Activated T-helper 1 cell treated with anti-CD3 and anti-CD28 coated beads, Interleukin-12 subunit alpha, Interleukin-12 subunit beta, Interleukin-2, Interleukin-4 antibody, amounts not matched to agents 30 ng/mL and 10 ng/mL and 1 ng/mL, durations not matched to agents 14 hours and 24 hours and 36 hours (primary cell): ENCODE measurements at places on chromosomes 13 and 19. TPM values are rescaled to one million over a fixed set of nuclear protein-coding genes. Genes with fewer than 3 reads are reported as not detected.

The TBXA2R gene
- total RNA-seq: 0.47 and 1.0 TPM in 2 replicates

The DLL3 gene
- 1.6 and 2.1 TPM in 2 replicates for total RNA-seq

DNA sequence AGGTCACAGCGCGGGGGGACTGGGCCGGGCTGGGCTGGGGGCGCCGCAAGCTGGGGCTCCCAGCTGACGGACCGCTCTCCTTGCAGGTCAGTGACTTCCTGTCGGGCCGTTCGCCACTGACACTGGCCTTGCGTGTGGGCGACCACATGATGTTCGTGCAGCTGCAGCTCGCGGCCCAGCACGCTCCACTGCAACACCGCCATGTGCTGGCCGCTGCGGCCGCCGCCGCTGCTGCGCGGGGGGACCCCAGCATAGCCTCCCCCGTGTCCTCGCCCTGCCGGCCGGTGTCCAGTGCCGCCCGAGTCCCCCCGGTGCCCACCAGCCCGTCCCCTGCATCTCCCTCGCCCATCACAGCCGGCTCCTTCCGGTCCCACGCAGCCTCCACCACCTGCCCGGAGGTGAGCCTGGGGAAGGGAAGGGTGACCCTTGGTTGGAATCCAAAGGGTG, 5.7 kb downstream of the MIDN start:
- DNase-seq: no peak

DNA sequence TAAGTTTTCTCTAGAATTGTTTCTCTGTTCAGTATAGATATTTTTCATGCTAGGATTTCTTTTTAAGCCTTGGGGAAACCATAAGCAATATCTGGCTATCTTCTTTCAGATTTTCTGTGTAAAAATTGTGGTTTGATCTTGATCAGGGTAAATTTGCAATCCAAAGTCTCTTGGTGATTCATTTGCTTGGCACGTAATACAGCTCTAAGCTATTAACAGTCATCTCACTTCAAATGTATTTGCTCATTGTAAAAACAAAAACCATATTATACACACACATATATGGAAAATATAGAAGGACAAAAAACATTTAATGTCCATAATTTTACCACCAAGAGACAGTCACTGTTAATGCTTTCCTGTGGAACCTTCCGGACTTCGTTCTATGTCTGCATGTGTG, 191.0 kb downstream of the SHISA2 start:
- DNase-seq: no peak

DNA sequence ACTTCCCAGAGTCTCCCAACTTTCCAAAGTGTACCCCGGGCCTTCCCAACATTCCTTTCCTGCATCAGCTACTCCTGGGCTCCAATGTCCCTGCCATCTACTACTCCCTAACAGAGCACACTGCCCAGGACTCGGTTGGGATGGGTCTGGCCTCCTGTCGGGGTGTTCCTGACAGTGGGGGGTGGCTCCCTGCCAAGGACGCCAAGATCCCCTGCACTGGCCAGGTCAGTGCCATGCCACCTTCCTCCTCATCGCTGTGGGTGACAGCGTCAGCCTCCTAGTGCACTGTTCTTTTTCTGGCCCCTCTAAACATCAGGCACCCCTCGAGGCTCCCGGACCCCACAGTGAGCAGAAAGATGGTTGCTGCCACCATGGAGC, 13.8 kb downstream of the EPS15L1 start:
- no peak for DNase-seq

GRCh38 chr13:38618881-38619280, 68.0 kb upstream of the FREM2 start:
- DNase-seq: no peak

- no peak for DNase-seq
Measured at GRCh38 chr13:75136151-75136550, 345.8 kb downstream of the TBC1D4 start.

The TRPM4 gene
- 1.4 and 2.0 TPM in 2 replicates for total RNA-seq

DNA sequence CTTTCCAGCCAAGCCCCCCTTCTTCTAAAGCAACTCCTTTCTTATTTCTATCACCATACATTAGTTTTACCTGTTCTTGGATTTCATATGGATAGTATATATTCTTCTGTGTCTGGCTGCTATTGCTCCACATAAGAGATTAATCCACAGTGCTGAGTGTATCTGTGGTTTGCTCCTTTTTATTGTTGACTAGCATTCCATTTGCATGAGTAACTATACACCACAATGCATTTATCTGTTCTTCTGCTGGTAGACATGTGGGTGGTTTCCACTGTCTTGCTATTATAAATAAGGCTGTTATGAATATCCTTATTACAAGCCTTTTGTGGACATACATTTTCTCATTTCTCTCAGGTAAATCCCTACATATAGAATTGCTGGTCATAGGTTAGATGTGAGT, 138.2 kb downstream of the SLC7A1 start:
- no peak for DNase-seq

GRCh38 chr13:95258619-95259194, 42.5 kb downstream of the ABCC4 start:
- DNase-seq: no peak

GRCh38 chr13:113345486-113345885, 18.4 kb downstream of the GRTP1 start:
- DNase-seq: no peak

The MED26 gene
- 14.0 and 14.9 TPM in 2 replicates for total RNA-seq

DNA sequence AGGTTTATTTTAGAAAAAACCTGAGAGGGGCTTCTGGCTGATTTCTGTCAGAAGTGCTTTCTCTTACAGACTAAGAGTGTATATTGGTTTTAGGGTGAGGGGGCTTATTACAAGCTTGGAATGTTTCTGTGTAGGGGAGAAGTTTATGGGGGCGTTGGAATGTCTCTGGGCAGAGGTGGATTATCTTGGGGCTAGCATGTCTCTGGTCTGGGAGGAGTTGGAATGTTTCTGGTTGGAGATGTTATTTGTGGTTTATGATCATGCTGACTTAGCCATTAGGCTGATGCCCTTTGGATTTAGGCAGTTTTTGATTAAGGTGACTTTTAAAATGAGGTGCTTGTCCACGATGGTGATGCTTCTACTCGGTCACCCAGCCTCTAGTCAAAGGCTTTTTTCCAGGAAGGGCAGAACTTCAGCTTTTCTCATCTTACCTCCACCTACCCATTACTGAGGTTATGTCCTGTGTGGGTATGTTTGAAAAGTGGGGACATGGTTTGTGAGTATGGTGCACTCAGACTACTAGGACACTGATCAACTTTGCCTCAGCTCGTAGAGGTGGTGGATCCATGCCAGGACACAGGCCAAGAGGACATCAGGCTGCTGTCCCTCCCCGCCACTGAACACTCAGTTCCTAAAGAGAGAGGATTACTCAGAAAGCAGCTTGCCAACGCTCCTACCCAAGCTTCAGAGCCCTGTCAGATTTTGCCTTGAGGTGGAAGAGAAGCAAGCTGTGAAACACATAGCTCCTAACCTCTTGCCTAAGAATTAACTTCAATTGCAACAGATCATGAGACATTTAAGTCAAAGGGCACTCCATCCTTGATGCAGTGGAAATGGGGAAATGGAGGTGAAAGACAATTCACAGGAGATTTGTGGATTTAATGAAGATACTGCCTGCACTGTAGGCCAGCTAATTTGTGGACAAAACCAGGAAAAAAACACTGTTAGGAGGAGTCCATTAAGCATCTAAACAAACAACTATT, 63.6 kb downstream of the ZNF44 start:
- DNase-seq: no peak

The SIGLEC12 gene
- 0.52 and 0.54 TPM in 2 replicates for total RNA-seq

GRCh38 chr19:1471010-1471514, 8.0 kb downstream of the C19orf25 start:
- no peak for DNase-seq

GRCh38 chr19:7874076-7874896, at the start of gene PRR36:
PRR36 (minus strand) TSS chr19:7874390; CDS start chr19:7873689, 701 bp downstream.
- DNase-seq: no peak

GRCh38 chr19:45419895-45420294, 3.8 kb downstream of the ERCC1 start:
- no peak for DNase-seq

GRCh38 chr13:27170516-27171243, 931 bp downstream of the USP12 start:
- DNase-seq: peak; percentile 21

DNA sequence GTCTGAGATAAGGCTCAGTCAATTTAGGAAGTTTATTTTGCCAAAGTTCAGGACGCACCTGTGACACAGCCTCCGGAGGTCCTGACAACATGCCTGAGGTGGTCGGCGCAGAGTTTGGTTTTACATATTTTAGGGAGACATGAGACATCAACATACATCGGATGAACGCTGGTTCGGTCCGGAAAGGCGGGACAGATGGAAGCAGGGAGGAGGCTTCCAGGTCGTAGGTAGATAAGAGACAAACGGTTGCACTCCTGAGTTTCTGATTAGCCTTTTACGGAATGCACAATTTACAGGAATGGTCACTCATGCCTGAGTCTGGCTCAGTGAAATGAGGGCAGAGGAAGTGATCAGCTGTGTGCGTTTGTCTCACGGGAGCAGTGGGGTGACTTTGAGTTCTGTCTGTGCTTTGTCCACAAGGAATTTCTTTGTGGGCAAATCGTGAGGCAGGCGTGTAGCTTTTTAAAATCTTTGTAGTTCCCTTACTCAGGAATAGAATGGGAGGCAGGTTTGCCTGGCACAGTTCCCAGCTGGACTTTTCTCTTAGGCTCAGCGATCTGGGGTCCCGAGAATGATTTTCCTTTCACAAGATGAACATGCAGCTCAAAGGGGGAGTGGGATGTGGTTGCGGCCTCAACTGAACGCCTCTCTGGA, 36.2 kb downstream of the C13orf46 start:
- DNase-seq: no peak

DNA sequence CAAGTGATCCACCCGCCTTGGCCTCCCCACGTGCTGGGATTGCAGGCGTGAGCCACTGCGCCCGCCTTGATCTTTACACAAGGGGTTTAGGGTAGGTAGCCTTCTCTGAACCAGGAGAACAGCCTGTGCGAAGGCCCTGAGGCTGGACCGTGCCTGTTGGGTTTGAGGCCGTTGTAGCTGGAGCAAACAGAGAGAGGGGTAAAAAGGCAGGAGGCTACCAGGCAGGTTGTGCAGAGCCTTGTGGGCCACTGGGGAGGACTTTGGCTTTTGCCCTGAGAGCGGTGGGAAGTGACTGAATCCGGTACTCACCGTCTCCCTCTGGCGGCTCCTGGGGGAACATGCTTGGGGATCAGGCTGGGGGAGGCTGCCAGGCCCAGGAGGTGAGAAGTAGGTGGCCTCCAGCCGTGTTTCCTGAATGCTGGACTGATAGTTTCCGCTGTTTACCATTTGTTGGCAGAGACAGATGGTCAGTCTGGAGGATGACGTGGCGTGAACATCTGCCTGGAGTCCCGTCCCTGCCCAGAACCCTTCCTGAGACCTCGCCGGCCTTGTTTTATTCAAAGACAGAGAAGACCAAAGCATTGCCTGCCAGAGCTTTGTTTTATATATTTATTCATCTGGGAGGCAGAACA, 24.6 kb downstream of the SPC24 start:
- peak; percentile 55 for DNase-seq

DNA sequence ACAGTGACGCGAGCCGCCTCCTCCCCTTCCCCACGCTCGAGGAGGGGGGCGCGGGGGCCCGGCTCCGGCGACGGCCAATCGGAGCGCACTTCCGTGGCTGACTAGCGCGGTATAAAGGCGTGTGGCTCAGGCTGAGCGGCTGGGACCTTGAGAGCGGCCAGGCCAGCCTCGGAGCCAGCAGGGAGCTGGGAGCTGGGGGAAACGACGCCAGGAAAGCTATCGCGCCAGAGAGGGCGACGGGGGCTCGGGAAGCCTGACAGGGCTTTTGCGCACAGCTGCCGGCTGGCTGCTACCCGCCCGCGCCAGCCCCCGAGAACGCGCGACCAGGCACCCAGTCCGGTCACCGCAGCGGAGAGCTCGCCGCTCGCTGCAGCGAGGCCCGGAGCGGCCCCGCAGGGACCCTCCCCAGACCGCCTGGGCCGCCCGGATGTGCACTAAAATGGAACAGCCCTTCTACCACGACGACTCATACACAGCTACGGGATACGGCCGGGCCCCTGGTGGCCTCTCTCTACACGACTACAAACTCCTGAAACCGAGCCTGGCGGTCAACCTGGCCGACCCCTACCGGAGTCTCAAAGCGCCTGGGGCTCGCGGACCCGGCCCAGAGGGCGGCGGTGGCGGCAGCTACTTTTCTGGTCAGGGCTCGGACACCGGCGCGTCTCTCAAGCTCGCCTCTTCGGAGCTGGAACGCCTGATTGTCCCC, at the start of gene JUNB:
Gene JUNB, plus strand, starts transcription at position 142 of the 706 bp plus-strand sequence. Its CDS starts 286 bp downstream, at position 428.
- peak; percentile 97 for DNase-seq

- no peak for DNase-seq
Measured at GRCh38 chr19:41330946-41331678, 21.1 kb downstream of the CCDC97 start.

The FRY gene
- 2.4 and 3.2 TPM in 2 replicates for total RNA-seq

- no peak for DNase-seq
Measured at GRCh38 chr19:2567580-2567979, 91.7 kb downstream of the GADD45B start.

DNA sequence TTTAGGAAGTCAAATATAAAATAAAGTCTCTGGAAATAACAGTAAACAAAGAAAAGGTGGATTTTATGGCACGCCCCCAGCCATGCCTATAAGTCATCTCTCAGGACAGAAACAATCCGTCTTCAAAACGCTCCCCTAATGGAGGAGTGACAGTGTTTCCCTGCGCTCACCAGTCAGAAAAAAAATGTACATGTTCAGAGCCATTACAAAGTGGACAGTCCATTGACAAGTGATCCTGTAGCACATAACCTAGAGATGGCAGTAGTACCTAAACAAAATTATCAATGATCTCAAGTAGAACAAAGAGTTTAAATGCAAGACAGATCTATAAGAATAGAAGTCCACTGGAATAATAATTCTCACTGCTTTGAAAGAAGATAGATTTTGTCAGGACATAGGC, 891.7 kb upstream of the MIR17HG start:
- DNase-seq: no peak

- DNase-seq: no peak
Measured at GRCh38 chr19:15369594-15369891, 10.0 kb downstream of the AKAP8 start.

DNA sequence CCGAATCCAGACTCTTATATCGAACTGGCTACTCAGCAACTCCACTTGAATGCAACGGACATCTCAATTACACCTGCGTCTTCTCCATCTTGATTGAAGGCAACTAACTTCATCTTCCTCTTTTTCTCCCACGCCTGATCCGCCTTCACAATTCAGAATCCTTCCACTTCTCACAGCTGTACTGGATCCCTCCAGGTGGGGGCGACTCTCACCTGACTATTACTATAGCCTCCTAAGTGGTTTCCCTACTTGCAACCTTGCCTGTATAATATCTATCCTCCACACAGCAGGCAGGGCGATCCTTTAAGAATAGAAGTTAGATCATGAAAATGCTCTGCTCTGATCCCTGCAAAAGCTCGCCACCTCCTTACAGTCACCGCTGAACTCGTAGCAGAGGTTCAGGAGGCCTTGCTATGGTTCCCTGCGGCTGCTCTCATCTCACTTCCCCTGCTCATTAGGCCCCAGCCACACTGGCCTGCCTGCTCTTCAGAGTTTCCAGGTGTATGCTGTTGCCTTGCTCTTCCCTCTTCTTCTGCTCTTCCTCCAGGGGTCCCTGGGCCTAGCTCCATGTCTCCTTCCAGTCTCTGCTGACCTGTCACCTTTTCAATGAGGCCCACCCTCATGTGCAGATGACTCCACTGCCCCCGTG, 31.9 kb downstream of the RFXAP start:
- no peak for DNase-seq

- no peak for DNase-seq
Measured at GRCh38 chr19:10278935-10279334, 7.8 kb upstream of the ICAM4 start.
